ENCODE measurements at places on chromosomes 2 and 18. TPM values are rescaled to one million over a fixed set of nuclear protein-coding genes. Genes with fewer than 3 reads are reported as not detected.

The CLEC4F gene
- not detected for total RNA-seq

The HOXD4 gene
- not detected for total RNA-seq

The CCDC121 gene
- 1.2 TPM for total RNA-seq

The NXPH2 gene
- not detected for total RNA-seq

The SDC1 gene
- 40.5 TPM for total RNA-seq

The LYPD1 gene
- total RNA-seq = not detected

The UGT1A3 gene
- total RNA-seq = not detected

The DTNB gene
- 56.7 TPM for total RNA-seq

The TMEM163 gene
- not detected for total RNA-seq

The RAMP1 gene
- 192 TPM for total RNA-seq

The KATNAL2 gene
- 3.2 TPM for total RNA-seq

The VWA3B gene
- not detected for total RNA-seq

The IL1R2 gene
- total RNA-seq = not detected

The CEBPZOS gene
- total RNA-seq = 13.3 TPM

The ALK gene
- total RNA-seq = not detected

The GNLY gene
- not detected for total RNA-seq

The VWC2L gene
- total RNA-seq = not detected

The SNRNP27 gene
- 64.1 TPM for total RNA-seq

The NYAP2 gene
- total RNA-seq = not detected

The UCN gene
- 1.3 TPM for total RNA-seq

The CCT7 gene
- total RNA-seq = 917 TPM

The C1QL2 gene
- not detected for total RNA-seq

The THSD7B gene
- not detected for total RNA-seq

The SLC30A3 gene
- total RNA-seq = not detected

The ZNF397 gene
- 4.1 TPM for total RNA-seq

The DSG1 gene
- total RNA-seq = not detected

The NOP58 gene
- 143 TPM for total RNA-seq

The UPP2 gene
- not detected for total RNA-seq

The LYPD6B gene
- total RNA-seq = 1.6 TPM

The LHCGR gene
- not detected for total RNA-seq

The ANKRD30BL gene
- not detected for total RNA-seq

The REG1B gene
- not detected for total RNA-seq

The RNF152 gene
- 0.99 TPM for total RNA-seq

The RND3 gene
- total RNA-seq = 87.8 TPM

The CYRIA gene
- total RNA-seq = 1.3 TPM

The HK2 gene
- 28.9 TPM for total RNA-seq

The STRADB gene
- 40.5 TPM for total RNA-seq

The TMEM169 gene
- not detected for total RNA-seq

The MAPK4 gene
- total RNA-seq = not detected

The AQP12B gene
- total RNA-seq = not detected

The HOXD9 gene
- total RNA-seq = 2.3 TPM

The TMSB10 gene
- 5,826 TPM for total RNA-seq

The TBR1 gene
- not detected for total RNA-seq

The DNAH6 gene
- total RNA-seq = not detected

The RESP18 gene
- total RNA-seq = not detected

The FAM161A gene
- 7.2 TPM for total RNA-seq

The CDC42EP3 gene
- 24.1 TPM for total RNA-seq

All from MG63 (cell line).